ENCODE measurements at places on chromosomes 2 and 18.

- DNase-seq = no peak
These were observed 128.6 kb downstream of the NCK2 start for GRCh38 chr2:105873281-105873680.

GRCh38 chr2:173164396-173164795 lies 88.8 kb downstream of the MAP3K20 start:
- DNase-seq = no peak

DNA sequence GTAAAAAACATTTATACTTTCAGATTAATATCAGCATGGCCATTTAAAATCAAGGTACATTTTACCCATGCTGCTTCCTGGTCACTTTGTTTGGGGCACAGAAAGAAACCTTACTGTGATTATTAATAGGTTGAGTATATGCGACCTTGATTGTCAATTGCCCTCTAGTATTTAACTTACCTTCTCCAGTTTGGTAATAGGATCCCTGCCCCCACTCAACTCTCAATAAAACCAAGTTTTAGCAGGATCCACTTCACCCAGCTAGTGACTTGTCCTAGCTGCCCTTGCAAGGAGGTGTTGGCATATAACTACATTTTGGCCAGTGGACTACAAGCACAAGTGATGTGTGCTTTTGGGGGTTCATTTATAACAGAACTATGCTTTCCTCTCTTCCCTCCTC lies 34.3 kb downstream of the FANCL start:
- DNase-seq = no peak

DNA sequence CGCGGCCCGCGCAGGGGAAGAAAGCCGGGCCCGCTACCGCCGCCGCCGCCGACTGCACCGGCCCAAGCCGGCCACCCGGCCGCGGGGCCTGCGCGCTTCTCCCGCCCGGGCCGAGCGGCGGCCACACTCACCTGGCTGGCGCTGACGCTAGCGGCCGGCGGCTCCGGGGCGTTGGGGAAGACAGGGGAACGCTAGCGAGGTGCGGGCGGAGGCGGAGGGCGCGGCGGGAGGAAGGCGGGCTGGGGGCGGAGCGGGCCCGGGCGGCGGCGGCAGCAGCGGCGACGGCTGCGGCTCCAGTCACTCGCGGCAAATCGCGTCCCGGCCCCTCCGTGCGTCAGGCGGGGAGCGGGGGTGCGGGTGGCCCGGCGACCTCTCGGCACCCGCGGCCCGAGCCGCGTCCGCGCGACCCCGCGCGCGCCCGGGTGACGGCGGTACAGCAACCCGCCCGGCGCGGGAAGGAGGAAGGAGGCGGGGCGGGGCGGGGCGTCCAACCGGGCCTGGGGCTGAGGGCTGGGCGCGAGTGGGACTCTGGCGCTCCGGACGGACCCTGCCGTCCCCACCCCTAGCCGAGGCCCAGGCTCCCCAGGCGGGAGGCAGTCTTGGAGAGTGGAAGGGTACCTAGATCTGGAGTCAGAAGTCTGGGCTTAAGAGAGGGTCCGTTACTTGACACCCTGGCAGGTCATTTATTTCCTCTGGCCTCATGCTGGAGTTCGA lies at the start of gene SESTD1:
Gene SESTD1, minus strand, starts transcription at position 465 of the 714 bp plus-strand sequence. CDS start 72,991 bp downstream, outside the sequence.
- peak; percentile 47 for DNase-seq

GRCh38 chr2:100924520-100925451 lies 77.3 kb upstream of the RPL31 start:
- DNase-seq = peak; percentile 62

DNA sequence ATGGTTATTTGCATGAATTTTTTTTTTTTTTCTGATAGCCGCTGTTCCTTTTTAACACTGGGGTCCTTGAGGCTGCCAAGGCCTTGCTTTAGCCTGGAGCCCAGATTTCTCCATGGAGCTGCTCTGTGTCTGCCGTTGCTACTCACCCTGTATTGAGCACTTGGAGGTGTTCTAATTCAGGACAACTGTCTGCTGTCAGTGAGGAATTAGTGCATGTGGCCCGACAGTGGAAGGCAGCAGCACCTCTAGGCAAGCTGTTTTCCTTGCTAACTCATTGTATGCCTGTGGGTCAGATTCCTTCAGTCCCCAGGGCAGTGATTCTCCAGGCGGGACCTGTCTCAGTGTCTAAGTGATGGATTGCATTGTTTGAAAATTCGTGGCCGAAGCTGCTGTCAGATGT lies 147.7 kb upstream of the DPP10 start:
- DNase-seq = no peak

DNA sequence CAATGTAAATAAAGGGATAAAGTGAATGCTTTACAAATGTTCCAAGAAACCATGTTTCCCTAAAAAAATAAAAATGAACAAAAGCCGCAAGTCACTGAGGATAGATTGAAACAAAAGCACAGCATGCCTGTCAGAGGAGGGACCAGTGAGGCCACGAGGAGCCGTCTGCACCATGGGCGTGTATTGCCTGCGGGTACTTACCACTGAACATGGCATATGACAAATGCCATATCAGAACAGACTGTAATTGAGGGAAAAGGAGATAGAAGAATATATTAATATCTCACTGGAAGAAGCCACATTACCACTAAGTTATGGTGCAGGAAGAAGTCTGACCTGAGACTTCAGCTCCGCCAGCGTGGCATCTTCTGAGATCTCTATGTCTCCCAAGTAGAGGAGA lies 75.8 kb downstream of the USP40 start:
- no peak for DNase-seq

DNA sequence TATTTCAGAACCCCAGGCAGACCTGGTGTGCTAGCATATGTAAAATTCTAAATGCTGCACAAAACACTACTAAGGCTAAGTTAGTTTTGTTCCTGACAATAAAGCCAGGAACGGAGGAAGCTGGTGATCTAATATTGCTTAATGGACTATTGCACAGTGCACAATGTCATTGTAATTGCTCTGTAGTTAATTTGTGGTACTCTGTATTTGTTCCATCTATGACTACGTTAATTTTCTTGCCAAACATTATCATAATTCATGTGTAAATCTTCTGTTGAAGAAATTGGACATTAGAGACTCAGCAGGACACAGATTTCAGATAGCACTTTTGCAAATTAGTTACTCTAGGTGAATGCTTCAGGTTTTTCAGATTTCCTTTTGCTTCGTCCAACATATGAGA lies 232.3 kb downstream of the RIT2 start:
- DNase-seq = no peak

GRCh38 chr2:38293152-38293865 lies 83.8 kb downstream of the ATL2 start:
- peak; percentile 35 for DNase-seq

DNA sequence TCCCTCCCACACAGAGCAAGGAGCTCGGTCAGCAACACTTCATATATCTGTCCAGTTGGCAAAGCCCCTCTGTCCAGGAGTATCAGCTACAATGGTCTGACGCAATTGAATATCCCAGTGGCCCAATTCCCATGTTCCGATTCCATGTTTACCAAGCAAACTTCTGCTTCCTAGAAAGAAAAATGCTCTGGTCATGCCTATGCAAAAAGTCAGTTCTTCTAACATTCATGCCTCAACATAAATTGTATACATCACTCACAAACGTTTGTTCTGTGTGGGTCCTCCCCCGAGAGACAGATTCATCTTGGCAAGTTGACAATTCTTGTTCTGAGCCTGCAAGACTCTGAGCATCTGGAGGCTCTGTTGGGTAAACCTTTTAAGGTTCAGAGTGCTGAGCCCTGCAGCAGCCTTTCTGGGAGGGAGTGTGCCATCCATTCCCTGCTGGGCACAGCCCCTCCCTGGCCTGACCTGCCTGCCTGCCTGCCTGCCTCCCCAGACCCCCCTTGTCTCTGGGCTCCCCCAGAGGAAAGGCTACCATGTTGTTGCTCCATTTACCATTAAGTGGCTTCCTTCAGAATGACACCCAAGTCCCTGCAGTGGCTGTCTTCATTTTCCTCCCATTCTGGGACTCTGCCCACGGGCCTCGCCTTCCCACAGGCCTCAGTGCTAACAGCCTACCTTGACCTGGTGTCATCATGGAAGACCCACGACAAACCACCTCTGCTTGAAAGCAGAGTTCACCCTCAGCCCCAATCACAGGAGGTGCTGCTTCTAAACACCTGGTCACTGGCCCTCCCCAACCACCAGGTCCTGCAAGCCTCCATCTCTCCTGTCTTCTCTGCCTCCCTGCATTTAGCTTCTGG lies 37.6 kb upstream of the TAF1B start:
- peak; percentile 43 for DNase-seq

DNA sequence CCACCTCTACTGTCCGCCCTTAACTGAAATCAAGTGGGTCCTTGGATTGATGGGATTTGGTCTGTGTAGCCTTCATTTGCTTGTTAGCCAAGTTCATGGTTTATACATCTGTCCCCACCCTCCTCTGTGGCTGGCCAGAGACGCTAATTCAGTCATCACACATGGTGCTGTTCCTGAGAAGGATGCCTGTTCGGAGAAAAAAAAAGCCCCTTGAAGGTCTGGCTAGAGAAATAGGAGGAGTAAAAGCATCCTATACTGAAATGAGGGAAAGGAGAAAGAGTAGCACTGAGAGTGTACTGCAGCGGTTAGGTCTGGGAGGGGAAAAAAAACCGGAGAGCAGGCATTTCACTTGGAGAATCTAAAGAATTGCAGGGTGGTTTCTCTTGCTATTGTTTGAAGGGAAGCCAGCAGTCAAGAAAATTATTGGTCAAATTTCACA lies 180.6 kb upstream of the EPAS1 start:
- DNase-seq = peak; percentile 37

DNA sequence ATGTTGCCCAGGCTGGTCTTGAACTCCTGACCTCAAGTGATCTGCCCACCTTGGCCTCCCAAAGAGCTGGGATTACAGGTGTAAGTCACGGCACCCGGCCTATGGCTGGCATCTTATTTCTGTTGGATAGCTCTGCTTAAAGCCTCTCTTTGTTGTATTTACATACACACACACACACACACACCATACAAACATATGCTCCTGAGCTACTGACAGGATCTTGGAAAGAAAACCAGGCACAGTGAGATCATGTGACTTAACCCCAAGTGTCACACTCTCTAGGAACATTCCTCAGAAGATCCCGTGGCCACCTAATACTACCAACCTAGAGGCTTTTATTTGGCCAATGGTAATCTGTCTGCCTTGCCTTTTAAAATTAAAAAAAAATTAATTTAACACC lies 85.1 kb upstream of the HAAO start:
- DNase-seq = no peak

GRCh38 chr2:25587361-25587760 lies 86.0 kb downstream of the DTNB start:
- DNase-seq = peak; percentile 52

DNA sequence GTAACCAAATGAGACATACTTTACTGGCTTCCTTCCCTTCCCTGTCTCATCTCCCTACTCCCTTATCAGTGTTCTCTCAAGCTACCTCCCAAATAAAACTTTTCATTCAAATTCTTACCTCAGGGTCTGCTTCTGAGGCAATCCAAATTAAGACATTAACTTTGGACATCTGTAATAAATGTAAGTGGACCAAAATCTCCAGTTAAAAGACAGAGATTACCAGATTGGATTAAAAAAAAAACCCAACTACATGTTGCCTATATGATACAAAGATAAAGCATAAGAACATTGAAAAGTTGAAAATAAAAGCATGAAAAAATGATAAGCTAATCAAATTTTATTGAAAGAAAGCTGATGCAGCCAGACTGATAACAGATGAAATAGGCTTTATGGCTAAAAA lies 58.8 kb upstream of the ST3GAL5 start:
- DNase-seq = no peak

- peak; percentile 91 for DNase-seq
These were observed 48.2 kb upstream of the PPM1B start for GRCh38 chr2:44120428-44120827.

- no peak for DNase-seq
These were observed 8.3 kb downstream of the OSR1 start for GRCh38 chr2:19349911-19350677.

DNA sequence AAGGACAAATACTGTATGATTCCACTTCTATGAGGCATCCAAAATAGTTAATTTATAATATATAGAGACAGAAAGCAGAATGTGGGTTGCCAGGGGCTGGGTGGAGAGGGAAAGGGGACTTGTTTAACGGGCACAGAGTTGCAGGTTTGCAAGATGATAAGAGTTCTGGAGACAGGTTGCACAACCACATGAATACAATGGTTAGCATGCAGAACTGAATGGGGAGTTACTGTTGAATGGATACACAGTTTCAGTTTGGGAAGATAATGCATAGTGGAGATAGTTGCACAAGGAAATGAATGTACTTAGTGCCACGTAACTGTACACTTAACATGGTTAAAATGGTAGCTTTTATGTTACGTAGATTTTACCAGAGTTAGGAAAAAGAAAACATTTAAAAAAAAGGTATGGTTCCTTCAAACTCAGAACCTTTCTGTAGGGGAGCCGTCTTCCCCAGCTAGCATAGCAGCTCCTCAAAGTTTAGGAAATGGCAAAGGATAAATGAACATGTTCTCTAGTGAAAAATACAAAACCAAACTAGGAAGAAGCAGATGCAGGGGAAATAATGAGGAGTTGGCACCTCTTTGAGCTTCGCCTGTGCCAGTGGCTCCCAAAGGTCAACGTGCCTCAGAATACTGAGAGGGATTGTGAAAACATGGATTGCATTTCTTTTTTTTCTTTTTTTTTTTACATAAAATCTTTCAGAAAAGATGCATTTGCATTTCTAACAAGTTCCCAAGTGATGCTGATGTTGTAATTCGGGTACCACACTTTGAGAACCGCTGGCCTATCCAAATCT lies 95.2 kb downstream of the ZCCHC2 start:
- DNase-seq = no peak

DNA sequence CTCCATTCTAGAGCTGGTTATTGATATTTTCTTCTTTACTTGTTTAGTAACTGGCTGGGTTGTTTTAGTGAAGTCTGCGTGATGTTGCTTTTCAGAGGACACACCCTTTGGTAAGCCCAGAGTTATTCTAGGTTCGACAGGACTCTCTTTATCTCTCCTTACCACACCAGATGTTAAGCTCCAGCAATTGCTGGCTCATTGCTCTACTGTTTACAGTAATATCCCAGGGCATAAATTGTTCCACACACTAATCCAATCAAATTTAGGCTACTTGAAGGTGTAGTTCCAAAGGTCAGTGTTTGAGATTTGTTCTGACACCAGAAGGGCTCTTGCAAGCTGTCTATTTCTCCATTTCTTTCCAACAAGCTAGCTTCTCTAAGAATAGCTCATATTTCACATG lies 506.6 kb downstream of the NR4A2 start:
- no peak for DNase-seq

GRCh38 chr2:225293638-225294037 lies 105.9 kb upstream of the NYAP2 start:
- DNase-seq = no peak

DNA sequence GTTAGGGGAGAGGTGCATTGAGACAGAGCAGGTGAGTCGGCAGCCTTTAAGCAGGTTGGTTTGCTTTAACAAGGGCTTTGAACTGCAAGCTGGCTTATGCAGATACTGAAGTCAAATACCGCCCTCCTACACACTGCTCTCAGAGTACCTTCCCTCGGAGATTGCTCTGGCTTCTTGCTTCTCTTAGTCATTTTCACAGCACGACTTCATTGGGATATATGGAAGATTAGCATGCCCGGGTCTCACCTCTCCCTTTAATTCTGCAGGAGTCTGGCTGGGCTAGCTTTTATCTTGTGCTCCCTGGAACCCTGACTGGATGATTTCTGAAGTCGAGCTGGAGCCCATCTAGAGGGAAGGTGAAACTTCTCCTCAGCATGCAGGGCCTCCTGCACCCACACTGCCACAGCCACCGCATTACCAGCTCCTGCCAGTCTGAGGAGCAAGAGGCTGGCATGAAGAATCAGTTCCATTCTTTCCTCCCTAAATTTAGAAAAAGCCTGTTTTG lies 395.5 kb upstream of the HNRNPA3 start:
- no peak for DNase-seq

- peak; percentile 70 for DNase-seq
These were observed 156.9 kb downstream of the LAMA1 start for GRCh38 chr18:6960656-6961055.

GRCh38 chr2:28408764-28409599 lies 16.3 kb downstream of the FOSL2 start:
- DNase-seq = no peak

GRCh38 chr2:41647468-41648050 lies 400.3 kb upstream of the PKDCC start:
- DNase-seq = no peak

Data from fibroblast of skin of right quadriceps (primary cell).